M059J (cell line): ENCODE measurements at places on chromosomes 3 and 15.

- peak; percentile 100 for DNase-seq
These were observed 81.8 kb downstream of the WWTR1 start for GRCh38 chr3:149575961-149576564.

- no peak for DNase-seq
These were observed 268.8 kb downstream of the ADAMTSL3 start for GRCh38 chr15:83922649-83923294.

- DNase-seq: no peak
These were observed 20.3 kb upstream of the ANXA2 start for GRCh38 chr15:60418096-60418495.

- DNase-seq: no peak
These were observed 372.9 kb upstream of the LMCD1 start for GRCh38 chr3:8128686-8129085.

GRCh38 chr3:19147905-19148767 lies at the start of gene KCNH8:
TSS of gene KCNH8 (plus strand) at chr3:19148510. CDS start at chr3:19148720, 210 bp downstream.
- no peak for DNase-seq

- peak; percentile 66 for DNase-seq
These were observed 194.6 kb upstream of the TPM1 start for GRCh38 chr15:62847900-62848489.

GRCh38 chr15:37885651-37886050 lies 48.8 kb upstream of the TMCO5A start:
- DNase-seq: peak; percentile 29

GRCh38 chr3:152156880-152157279 lies 111.8 kb upstream of the MBNL1 start:
- no peak for DNase-seq

DNA sequence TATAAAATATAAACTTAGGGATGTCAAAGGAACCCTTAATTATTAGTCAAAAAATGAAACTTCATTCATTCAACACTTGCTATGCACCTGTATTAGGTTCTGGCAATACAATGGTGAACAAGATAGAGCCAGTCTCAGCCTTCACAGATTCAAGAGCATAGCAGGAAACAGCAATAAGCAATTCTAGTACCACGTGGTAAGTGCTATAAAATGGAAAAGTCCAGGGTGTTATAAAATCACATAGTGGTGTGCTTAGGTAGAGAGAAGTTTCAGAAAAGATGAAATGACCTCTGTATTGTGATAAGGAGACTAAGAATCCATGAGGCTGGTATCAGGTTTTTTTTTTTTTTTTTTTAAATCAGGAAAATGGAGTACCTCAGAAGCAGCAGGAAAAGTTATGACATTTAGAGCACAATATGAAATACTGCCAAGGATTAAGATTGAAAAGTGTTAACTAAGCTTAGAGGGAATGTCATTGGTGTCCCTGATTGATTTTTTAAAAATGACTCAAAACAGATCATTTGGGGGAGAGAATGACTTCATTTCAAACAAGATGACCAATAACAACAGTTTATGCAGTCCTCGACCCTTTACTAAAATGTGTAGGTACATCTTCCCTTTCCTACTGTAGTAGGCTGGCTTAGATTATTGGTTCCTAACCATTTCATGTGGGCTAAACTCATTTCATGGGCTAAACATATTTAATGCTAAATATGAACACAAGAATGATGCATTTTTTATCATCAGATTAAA lies 5.0 kb downstream of the TOMM70 start:
- DNase-seq: no peak

GRCh38 chr15:65406424-65407000 lies 16.2 kb downstream of the IGDCC4 start:
- DNase-seq: no peak

DNA sequence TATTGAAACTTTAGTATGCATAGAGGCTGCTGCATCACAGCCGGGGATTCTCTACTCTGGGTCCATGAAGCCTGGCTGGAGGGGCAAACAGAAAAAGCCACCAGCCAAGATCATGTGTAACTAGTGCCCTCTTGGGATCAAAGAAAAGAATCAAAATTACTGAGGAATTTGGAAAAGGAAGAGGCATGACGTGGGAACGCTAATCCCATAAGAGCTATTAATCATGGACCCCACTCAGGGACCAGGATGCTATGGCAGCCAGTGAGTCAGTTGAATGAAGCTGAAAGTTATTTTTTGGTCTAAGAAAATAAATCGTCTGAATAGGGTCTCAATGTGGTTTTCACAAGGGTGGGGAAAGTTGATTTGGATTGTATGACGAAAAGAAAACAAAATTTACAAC lies 1165.1 kb downstream of the ROBO2 start:
- peak; percentile 39 for DNase-seq

DNA sequence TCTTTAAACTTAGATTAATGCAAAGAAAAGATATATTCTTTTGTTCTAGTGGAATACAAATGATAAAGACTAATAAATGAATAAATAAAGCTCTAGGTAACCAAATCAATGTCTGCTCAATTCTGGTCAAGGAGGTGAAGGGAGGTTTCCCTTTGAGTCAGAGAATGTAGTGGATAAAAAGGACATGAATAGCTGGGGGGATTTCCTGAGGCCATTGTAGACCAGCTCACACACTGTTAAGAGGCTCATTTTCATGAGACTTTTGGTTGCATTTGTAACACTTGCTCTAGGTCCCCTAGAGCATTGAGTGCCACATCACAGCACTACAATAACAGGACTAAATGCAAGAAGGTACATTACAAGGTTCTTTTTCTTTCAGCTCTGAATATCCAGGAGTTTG lies 170.7 kb downstream of the TIGIT start:
- no peak for DNase-seq

- peak; percentile 1 for DNase-seq
These were observed 171.1 kb downstream of the PDZRN3 start for GRCh38 chr3:73453666-73454065.

DNA sequence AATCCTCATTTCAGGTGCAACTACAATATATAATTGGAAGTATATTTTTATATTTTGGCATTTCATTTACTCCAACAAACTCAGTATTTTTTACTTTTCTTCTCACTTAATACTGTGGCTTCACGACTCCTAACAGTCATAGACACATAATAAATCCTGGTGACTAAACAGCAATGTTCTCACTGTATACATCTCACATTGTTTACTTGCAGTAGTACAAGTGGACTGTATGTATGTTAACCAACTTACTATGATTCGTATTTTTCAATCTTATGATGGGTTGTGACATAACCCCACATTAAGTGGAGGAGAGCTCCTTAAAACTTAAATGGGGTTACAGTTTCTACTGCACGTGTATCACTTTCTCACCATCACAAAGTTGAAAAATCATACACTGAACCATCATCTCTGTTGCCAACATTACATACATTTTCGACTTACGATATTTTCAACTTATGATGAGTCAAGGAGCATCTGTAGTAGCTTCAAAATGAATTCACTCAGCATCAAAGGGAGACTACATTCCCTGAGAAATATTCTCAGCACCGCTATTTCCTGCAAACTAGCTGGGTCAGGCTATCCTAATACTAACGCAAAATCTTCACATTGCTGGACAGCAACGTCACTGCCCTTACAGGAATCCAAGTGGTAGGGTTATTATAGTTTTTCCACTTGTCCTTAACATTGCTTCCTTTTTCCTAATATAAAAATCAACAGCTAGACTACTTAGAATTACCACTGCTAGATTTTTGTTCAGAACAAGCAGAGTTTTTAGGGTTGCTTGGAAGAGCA lies 7.3 kb downstream of the ADAM10 start:
- no peak for DNase-seq

DNA sequence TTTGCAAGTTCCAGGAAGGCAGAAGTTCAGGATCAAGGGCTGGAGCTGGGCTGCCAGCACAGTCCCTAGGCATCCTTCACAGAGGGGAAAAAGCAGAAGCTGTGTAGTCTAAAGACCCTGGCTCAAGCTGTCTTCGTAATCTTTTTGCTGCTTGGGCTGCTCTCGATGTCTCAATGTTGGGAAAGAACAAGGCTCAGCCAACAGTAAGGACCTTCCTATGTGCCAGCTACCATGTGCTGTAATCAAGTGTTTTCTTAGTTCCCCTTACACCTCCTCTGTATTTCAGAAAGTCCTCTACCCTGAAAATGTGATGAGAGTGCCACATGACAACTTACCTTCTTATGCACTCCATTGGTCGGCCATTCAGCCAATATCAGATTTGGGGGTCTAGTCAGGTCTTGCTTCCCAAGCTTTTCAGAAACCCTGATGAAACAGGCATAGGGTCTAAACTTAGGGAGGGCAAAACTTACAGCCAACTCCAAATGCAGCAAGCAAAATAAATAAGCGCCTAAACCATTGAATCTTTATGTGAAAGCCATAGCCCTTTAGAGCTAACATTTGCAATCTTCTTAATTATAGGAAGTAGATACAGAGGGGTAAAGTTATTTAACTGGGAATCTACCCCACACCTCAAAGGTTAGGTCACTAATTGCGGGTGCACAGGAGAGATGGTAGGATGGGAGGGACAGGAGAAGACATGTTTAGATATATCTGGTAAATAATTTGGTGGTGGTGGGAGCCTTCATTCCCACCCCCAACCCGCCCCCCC lies 1.2 kb upstream of the EDEM1 start:
- no peak for DNase-seq

- DNase-seq: no peak
These were observed 36.0 kb downstream of the GNB5 start for GRCh38 chr15:52154896-52155865.

GRCh38 chr15:67895237-67895636 lies 55.4 kb upstream of the RNU6-1 start:
- DNase-seq: no peak

DNA sequence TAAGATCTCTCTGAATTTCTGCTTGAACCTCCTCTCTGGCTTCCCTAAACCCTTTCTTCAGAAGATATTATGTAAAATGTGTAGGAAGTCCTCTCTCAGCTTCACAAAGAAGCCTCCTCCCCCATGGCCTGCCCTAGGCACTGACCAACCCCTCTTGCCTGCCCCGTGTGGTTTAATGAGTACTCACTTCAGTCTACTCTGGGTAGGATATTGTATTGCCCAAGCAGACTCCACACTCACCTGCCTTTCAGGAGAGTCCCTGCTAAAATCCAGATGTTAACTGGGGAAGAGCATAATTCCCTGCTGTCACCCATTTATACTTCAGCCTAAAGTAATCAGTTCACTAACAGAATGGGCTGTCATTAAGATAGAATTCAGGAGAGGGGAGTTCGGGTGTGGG lies 2.6 kb upstream of the AGBL1 start:
- DNase-seq: no peak

DNA sequence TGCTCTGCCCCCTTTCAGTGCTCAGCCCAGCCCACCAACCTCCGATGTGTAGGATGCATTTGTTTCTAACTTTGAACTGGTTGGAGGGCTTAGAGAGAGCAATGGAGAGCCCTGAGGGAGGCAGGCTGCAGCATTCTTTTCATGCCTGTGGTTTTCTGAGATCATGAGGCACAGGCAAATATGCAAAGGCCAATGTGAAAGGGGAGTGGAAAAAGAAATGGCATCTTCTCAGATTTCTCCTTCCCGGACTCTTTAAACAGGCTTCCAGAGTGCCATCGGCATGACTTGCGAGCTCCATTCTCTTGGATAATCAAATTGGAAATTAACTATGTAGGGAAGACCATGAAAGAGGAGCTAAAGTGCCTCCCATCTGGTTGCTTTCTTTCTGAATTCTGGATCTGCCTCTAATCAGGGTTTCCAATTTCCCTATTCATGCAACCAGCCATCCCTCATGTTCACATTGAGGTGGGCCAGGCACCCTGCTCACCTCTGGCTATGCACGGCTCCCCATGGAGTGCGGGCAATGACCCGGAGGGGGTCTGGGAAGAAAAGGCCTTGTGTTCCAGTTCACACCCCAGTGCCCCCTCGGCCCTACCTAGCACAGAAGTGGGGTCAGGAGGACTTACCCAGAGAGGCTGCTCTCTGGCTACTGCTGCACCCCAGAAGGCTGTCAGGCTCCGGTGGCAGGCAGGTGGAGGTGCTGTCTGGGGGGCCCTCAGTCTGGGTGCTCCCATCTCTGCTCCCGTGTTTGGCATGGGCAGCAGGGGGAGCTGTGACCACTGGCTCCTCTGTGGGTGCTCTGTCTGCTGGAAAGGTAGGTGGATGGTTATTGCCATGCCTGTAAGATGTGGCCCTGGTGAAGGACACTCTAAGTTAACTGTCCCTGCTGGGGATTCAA lies 16.1 kb downstream of the AMOTL2 start:
- DNase-seq: peak; percentile 100

DNA sequence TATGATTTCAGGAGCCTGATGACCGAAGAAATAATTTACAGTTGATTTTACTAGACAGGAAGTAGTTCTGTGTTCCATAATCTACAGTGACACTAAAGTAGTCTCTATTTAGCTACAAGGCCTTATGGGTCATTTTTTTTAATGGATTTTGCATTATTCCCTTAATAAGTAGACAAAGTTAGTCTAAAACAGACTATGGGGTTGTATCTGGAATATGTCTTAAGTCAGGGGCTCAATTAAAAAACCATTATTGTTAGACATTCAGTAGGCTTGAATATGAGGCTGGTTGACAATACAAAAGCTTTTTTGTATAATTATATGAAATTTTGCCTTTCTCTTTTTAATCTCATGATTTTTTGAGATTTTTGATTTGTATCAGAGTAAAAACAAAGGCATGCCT lies 820.0 kb upstream of the SEMA6D start:
- no peak for DNase-seq

DNA sequence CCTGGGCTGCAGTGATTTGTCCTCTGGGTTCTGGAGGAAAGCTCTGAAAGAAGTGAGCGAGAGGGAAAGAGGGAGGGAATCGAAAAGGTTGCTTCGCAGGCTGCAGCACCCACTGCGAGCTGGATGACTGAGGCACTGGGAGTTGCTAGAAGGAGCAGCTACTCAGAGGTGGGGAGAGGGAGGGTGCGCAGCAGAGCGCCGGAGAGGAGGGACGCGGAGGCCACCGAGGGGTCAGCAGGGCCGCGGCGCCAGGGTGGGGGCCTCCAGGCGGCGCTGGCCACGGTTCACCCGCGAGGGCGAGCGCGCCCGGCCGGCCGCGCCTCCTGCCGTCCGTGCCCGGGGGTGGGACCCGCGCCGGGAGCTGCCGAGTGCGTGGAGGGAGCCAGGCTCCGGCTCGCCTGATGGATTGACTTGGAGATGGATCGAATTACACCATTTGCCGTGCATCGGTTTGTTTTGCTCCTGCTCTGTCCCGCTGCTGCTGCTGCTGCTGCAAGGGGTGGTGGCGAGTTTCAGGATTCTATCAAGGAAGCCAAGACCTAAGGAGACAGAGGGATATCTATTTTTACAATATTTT lies at the start of gene SEMA6D:
Gene SEMA6D, plus strand, starts transcription at position 470 of the 577 bp plus-strand sequence. CDS start 42,294 bp downstream, outside the sequence.
- DNase-seq: peak; percentile 73
